Activated naive CD8-positive, alpha-beta T cell treated with anti-CD3 and anti-CD28 coated beads for 36 hours (primary cell): ENCODE measurements at places on chromosomes 6 and 20. TPM values are rescaled to one million over a fixed set of nuclear protein-coding genes. Genes with fewer than 3 reads are reported as not detected.
A peak's percentile ranks its signal among the peaks of the same experiment; 100 is the strongest.

DNA sequence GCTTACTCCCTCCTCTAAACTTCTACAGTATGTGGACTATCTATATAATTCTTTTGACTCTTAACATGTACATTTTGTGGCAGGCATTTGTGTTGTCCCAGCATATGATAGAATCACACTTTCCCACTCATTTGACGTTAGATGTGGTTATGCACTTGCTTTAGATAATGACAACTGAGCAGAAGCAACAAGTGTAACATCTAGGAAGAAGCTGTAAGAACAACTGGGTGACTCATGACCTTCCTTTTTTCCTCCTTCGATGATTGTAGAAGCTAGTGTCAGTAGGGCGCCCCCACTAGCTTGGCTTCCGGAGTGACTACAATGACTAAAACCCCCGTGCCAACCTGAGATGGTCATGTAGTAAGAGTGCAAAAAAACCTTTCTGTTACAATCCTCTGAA is 74.6 kb upstream of the CEP85L start:
- DNase-seq: peak; percentile 78

- no peak for DNase-seq
These were observed 142.5 kb upstream of the PREP start for GRCh38 chr6:105545228-105545920.

DNA sequence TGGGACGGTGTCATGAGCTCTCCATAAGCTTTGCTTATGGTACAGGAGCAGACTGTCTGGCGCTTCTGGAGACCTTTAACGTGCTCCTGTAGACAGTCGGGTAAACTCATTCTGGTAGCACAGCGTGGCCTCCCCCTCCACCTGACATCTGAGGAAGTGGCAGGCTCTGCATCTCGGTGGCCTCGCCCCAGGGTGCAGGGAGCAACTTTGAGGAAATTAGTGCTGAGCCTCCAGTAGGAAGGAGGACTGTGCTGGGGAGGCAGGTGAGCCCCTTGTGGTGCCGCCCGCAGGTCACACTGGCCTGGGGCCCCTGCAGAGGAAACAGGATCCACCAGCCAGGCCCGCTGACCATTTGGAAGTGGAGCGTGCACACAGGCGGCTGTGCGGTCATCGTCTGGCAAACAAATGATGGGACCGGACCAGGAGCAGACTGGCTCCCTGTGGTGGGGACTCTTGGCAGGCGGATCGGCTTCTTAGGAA is 57.9 kb downstream of the SYNJ2 start:
- no peak for DNase-seq

DNA sequence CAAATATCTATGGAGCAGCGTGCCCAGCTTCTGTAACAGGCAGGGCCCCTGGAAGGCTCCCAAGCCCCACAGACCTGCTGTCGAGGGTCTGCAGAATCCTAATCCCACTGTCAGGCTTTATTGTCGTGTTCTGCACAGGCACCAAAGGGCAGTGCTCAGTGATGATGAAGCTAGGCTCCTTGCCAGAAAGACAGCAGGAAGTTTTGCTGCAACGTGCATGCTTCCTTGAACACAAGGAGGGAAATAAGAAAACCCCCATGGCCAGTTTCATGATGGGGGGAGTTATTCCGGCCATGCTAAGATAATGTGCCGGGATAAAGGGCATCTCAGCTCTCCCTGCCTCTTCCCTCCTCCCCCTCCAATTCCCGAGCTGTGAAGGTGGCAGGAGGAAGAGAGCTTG is 109.4 kb upstream of the KCNG1 start:
- no peak for DNase-seq

ADA gene
- total RNA-seq: 25.6 TPM

PRR18 gene
- 0.33 TPM for total RNA-seq

MUCL3 gene
- total RNA-seq: not detected

MCHR2 gene
- total RNA-seq: not detected

GRCh38 chr6:147161974-147162495 is 42.2 kb upstream of the STXBP5 start:
- no peak for DNase-seq

- no peak for DNase-seq
These were observed 91.2 kb upstream of the SIRPA start for GRCh38 chr20:1803932-1804501.

GRCh38 chr20:37986873-37987601 is 46.2 kb downstream of the TTI1 start:
- no peak for DNase-seq

IL17A gene
- not detected for total RNA-seq

HCRTR2 gene
- not detected for total RNA-seq

DNA sequence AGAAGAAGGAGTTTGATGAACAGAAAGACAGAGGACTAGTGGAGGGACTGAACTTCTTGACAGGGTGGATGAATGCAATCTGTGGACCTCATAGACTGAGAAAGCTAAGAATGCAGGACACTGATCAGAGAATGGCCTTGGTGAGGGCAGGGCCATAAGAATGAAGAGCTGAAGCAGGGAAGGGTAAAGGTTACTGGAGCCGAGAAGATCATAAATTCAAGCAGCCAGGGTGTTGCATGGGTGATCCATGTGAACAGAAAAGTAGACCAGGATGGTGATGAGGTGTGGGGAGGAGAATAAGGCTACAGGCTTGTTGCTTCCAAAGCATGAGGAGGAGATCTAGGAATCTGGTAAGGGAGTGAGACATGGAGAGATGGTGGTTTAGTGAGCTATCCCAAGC is 295.9 kb downstream of the ADGB start:
- no peak for DNase-seq

CNKSR3 gene
- 1.1 TPM for total RNA-seq

NEURL2 gene
- 2.5 TPM for total RNA-seq

PRKN gene
- total RNA-seq: 0.26 TPM

- no peak for DNase-seq
These were observed 49.7 kb downstream of the DAAM2 start for GRCh38 chr6:39841923-39842322.

DNA sequence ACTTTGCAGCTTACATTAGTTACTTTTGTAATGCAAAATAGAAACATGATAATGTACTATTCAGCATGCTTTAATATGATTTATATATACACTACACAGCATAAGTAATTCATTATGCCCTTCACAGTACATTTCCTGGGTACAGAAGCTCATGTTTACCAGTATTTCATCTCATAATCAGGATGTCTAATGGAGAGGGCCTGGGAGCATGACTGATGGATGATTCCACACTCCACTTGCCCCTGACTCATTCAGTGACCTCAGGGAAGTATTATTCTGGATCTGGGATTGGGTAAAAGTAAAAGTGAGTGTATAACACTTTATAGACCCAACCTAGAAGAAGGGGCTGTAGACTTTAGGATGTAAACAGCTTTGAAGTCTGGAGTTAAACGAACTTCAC is 31.4 kb upstream of the BACH2 start:
- DNase-seq: no peak

MYMX gene
- not detected for total RNA-seq

DNA sequence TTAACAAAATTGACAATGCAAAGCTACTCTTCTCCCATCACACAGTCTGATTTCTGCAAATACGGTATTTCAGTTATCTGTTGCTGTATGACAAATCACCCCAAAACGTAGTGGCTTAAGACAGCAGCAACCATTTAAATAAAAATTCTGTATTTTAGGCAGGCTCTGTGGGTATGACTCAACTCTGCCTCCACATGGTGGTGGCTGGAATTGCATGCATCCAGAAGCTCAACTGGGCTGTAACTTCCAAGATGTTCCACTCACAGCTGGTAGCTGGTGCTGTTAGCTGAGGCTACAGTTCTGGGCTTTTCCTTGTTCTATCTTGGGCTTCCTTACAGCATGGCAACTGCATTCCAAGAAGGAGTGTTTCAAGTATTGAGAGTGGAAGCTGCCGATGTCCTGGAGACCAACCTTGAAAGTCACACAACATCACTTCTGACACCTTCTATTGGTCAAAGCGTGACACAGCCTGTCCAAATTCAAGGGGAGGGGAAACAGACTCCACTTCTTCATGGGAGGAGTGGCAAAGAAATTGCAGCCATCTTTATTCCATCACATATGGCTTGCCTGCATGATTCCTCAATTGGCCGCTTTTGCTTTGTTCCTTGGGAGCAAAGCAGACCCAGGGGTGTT is 39.7 kb upstream of the TULP1 start:
- DNase-seq: peak; percentile 48

DNA sequence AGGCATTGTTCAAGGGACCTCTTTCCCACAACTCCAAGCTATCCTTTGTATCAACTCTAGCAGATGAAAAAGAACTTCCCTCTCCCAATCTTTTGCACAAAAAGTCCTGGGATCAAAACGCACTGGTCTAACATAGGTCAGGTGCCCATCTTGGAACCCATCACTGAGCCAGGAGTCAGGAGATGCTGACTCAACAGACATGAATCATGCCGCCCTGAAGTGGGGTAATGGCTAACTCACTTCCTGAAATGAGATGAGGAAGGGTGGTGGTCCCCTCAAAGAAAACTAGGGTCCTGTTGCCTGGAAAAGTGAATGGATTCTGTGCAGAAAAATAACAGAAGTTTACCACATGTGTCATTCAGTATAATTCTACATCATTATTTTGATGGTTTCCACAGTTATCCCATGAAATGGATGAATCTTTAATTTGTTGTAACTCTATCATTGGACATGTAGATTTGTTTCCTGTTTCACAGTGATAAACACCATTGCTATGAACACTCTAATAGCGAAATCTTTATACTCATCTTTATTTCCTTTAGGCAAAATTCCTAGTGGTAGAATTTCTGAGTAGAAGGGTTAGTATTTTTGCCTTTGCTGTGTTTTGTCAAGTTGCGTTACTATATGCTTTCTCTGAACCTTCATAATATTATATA is 151.3 kb downstream of the SLC16A10 start:
- no peak for DNase-seq

- DNase-seq: no peak
These were observed 176.6 kb upstream of the TAB2 start for GRCh38 chr6:149140910-149141290.

DNA sequence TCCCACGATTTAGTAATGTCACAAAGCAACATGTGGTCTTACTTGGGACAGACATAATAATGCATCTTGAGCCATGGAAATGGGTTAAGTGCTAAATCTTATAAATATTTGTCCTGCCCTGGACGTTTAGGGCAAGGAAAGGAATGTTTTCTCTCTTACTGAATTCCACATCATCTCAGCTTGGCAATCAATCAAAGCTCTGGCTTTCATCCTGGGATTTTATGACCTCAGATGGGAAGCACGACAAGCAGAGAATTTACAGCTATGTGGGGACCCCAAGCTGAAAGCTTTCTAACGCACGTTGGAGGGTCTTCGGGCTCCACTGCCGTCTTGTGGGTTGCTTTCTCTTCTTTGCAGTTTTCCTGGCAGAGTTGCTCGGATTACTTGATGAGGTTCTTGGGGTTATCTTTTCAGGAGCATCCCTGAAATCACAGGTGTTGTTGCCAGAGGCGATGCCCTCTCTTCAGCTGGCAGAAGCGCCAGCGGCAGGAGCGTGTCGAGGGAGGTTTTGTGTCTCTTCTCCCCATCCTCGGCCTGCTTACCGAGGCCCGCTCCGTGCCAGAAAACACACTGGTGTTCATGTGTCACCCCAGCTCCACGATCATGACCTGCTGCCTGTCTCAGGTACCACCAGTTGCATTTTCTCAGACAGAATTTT is 73.4 kb upstream of the FRMD1 start:
- no peak for DNase-seq

DNA sequence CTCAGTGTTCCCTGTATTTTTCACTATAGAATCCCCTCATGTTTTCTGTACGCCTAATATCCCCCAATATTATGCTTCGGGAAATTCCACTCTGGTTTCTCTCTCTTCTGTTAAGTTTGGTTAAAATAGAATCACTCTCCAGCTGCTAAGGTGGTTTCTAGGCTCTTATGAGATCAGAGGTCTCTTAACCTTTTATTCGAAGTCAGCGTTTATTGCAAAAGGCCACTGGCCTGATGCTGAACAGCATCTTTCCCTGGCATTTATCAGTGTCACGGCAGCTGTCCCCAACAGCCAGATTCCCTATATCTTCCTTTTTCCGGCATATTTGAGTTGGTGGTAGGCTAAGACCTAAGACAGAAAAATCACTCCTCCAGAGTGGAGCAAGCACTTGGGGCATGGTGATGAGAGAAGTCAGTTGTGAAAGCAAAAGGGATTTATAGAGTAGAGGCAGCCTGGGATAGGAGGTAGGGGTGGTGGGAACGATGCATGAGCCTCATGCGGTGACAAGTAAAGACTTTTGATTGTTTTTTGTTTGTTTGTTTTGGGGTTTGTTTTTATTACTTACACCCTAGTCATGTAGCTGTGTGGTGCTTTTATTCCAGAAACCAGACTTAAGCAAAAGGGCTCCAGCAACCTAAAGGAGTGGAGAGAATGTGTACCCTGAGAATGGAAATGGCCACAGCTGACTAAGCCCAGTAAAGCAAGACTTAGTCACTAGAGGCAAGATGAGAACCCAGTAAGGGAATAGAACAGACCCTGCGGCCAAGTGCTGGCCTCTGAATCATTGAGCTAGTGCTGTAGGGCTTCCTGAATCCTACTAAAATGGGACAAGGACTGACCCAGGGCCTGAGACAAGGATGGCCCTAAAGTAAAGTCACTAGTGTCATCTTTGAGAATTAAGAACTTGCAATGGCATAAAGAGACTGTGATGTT is 233.0 kb upstream of the PRND start:
- no peak for DNase-seq

COL12A1 gene
- total RNA-seq: not detected

- DNase-seq: no peak
These were observed 14.3 kb upstream of the SLC22A3 start for GRCh38 chr6:160333841-160334240.

HLA-G gene
- 0.93 TPM for total RNA-seq

THEMIS gene
- total RNA-seq: 49.7 TPM

- DNase-seq: peak; percentile 57
These were observed 71.4 kb upstream of the TULP1 start for GRCh38 chr6:35583893-35584688.

GRCh38 chr6:111478064-111478476 is 4.9 kb downstream of the REV3L start:
- DNase-seq: no peak

GRCh38 chr6:112087136-112087911 is at the start of the genes FAM229B and TUBE1:
Gene FAM229B (plus strand): TSS chr6:112087591. CDS start chr6:112099284, 11,693 bp downstream.
Gene TUBE1 (minus strand): TSS chr6:112087482. CDS start chr6:112087434, 48 bp downstream.
- DNase-seq: peak; percentile 91

DNA sequence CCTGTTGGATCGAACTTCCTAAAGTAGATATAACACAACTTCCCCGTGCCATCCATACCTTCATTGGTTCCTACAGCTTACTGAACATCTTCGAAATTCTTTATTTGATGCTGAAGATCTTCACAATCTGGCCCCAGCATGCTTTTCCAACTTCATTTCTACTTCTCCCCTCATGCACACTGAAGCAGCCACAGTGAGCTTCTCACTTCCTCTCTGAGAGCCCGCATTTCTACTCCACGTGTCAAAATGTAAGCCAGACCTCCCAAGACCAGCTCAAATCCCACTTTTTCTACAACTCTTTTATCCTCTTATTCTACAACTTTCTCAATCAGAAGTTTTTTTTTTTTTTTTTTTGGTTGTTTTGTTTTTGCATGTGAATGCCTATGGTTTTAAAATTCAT is 254.7 kb downstream of the GMPR start:
- DNase-seq: no peak

HSD17B8 gene
- 31.1 TPM for total RNA-seq
